Amniotic stem cell (primary cell): ENCODE measurements at places on chromosomes 4 and X.

GRCh38 chr4:186875476-186875875 is 151.8 kb upstream of the FAT1 start:
- DNase-seq = no peak

- DNase-seq = no peak
These were observed 99.2 kb downstream of the TSPAN7 start for GRCh38 chrX:38660395-38661102.

DNA sequence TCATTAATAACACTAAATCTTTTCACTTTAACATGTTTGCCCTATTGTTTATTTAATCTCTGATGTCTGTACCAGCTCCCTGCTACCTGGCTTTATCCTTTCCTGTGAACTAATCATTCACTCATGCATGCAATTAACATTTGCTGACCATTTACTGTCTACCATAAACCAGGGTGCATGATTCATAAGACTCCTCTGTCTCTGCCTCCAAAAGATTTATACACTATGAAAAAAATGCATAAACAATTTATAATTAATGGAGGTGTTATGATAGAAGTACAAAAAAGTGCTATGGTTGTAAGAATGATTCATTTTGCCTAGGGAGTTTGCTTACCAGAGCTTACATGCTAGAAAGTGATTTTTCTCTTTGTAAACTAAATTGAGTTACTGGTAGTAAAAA is 24.5 kb upstream of the CPEB2 start:
- DNase-seq = no peak

GRCh38 chr4:2274320-2275043 is 12.6 kb upstream of the MXD4 start:
- DNase-seq = no peak

DNA sequence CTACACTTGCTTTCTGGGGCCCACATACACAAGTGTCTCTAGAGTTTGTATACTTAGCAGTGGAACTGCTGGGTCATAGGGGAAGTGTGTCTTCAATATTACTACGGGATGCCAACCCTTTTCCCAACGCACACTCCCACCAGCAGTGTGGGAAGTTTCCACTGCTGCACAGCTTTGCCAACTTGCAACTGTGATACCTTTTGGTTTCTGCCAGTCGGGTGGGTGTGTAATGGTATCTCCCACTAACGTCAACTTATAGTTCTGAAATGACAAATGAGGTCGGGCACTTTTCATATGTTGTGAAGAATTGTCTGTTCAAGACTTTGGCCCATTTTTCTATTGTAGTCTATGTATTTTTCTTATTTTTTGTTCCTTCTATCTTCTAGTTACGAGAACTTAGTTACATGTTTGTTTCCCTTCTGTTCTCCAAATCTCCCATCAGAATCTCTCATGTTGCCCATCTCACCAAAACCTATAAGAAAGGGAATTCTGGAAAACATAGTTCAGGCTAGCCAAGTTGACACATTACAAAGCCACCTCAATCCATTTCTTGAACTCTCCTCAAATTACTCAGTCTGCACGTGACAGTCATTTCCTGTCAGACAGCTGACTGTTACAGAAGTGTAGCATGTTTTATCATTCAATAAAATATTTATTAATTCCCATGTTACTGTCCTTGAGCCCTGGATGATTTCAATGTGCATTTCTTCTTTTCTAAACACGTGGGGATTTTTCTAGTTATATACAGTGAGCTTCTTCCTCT is 30.7 kb downstream of the PNMA6E start:
- DNase-seq = no peak
